ENCODE measurements at places on chromosomes 4 and X.

DNA sequence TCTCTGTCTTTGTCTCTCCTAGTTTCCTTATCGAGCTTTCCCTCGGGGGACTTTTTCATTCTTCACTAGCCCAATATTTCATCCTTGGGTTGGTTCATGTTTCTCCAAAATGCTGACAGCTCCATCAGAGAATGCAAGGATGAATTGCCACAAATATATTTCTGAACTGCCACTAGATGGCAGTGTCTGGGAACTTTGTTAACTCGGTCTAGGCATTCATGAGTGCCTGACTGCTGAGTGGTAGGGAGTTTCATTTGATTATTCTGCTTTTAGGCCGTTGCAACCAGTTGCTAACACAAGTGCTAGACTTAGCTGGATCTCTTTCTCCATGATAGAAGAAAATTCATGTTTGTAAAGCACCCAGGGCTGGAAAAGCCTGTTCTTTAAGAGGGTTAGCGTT lies 73.5 kb upstream of the RAP2C start:
- peak; percentile 15 for DNase-seq

- DNase-seq: no peak
Observed at GRCh38 chr4:14254252-14254651, 626.7 kb upstream of the BOD1L1 start.

GRCh38 chrX:85288992-85289723 lies 45.4 kb downstream of the ZNF711 start:
- no peak for DNase-seq

GRCh38 chr4:77352192-77352591 lies 195.2 kb downstream of the CCNG2 start:
- DNase-seq: no peak

GRCh38 chr4:66572949-66573348 lies 902.7 kb upstream of the EPHA5 start:
- no peak for DNase-seq

DNA sequence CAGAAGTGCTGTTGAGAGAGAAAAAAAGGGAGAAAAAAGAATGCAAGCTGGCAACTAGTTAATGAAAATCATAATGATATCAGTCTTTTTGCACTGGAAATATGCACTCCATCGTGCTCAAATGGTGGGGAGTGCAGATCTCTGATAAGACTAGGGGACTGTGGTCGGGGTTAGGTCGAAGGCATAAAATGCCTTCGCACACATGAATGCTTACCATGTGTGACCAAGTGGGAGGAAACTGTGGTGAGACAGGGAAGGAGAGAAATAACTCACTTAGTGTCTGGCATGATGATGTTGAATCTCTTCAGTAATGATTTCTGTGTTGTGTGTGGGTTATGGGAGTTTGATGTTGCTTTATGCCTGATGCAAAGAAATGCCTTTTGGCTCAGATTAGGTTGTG lies 358.9 kb downstream of the FBXO8 start:
- DNase-seq: no peak

- no peak for DNase-seq
Observed at GRCh38 chrX:54786967-54787366, 11.1 kb downstream of the ITIH6 start.

GRCh38 chrX:51421972-51422597 lies 74.3 kb downstream of the NUDT11 start:
- no peak for DNase-seq

GRCh38 chr4:35933901-35934300 lies 310.4 kb downstream of the ARAP2 start:
- no peak for DNase-seq

DNA sequence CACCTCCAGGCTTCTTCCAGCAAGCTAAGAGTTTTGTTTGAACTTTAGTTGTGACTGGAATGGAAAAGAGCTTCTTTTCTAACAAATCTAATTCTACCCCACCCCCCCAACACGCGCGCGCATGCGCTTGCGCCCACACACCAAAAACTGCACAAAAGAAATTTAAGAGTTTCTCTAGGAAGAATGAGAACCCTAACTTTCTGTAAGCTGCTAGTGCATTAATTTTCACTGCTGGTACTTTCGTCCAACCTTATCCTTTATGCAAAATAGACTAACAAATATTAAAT lies 9.0 kb upstream of the INTU start:
- no peak for DNase-seq

DNA sequence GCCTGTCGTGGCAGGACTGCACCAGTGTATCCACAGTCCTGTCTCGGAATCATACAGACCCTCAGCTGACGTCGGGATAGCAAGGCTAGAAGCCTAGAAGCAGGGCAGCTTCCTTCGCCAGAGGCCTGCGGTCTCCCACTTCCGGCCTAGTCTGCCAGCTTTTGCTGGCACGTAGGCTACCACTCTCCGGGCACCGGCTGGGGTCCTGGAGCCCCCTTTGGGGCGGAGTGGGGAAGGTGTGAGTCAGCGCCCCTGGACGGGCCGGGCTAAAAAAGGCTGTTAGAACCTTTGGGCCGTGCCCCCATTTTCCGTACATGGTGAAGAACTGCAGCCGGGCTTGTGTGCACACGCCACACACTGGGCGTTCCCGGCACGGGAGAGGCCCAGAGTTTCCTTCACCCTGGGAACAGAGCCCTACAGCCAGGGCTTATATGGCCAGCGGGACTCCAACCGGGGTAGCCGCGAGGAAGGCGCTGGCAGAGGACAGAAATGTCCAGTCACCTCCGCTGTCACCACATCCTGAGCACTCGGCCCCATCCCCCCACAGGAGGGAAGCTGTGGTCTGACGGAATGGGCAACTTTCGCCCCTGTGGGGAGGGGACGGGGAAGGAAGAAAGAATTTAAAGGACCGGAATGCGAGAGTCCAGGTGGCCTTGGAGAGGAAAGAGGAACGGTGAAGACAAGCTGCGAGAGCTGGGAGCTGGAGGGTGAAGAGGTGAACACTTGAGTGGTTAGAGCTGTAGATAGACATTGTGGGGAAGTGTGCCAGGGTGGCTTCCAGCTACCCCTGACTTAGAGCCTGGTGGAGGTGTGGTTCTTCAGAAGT lies 4.6 kb downstream of the MAGIX start:
- no peak for DNase-seq

DNA sequence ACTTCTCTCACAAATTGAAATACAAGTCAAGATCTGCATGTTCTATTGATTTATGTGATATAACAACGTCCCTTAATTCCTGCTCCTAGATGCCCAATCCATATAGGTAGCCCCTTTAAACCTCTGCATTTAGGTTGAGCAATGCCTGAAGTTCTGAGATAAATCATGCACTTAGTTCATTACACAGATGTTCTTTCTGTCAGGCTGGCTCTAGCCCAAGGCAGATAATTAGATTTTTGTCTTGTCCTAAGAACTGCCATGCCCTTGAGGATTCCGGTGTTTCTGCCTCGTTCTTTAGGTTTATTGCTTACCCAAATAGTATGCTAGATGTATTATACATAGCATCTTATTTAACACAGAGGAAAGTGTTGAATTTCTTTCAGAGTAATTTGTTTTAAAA lies 143.1 kb downstream of the TRAM1L1 start:
- no peak for DNase-seq

GRCh38 chrX:10223781-10224180 lies 67.0 kb downstream of the CLCN4 start:
- no peak for DNase-seq

DNA sequence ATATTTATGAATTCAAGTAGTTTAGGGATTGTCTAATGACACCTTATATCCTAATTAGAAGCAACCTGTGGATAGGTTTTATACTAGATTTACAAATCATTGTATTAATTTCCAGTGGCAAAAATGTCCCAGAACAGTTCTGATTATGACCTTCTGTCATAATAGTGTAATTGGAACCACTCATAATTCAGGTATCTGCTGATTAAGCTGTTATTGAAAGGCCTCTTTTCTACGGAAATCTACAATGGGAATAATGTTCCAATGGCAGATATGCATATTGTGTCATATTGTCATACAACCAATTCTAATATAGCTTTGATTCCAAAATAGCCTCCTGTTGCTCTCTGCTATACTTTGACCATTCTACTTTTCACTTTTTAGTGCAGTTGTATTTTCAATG lies 19.0 kb downstream of the MMRN1 start:
- DNase-seq: no peak

- no peak for DNase-seq
Observed at GRCh38 chr4:98150092-98150761, 7.0 kb upstream of the STPG2 start.

DNA sequence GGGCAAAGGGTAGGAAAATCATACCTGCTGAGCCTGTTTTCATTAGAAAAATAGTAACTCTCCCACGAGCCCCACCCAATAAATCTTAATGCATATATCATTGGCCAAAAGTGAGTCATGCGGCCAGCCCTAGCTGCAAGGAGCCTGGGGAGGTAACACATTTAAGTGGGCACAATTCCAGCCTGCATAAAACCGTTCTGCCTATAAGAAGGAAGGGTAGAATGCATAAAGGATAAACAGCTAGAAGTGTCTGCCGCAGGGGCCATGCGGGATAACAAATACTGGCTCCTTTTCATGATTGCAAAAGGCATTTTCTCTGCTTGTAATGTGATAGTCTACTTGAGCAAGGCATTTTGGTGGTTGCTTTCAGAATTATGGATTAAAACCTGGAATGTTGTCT lies 37.1 kb downstream of the EFHC2 start:
- DNase-seq: peak; percentile 0

- DNase-seq: no peak
Observed at GRCh38 chrX:14546190-14546589, 16.9 kb downstream of the GLRA2 start.

- no peak for DNase-seq
Observed at GRCh38 chr4:13329963-13330362, 154.2 kb downstream of the RAB28 start.

DNA sequence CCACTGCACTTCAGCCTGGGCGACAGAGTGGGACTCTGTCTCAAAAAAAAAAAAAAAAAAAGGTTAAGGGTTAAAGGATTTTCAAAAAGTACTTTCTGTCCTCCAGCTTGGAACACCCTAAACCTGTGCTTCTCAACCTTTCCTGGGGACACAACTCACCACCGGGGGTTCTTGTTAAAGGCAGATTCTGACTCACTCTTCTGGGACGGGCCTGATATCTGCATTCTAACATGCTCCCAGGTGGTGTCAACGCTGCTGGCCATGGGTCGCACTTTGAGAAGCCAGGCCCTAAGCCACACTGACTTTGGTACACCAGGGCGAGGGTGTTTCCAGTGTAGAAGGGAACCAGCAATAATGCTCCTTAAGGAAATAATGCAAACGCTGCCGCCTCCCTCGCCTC lies 46.1 kb downstream of the AFAP1 start:
- DNase-seq: no peak

DNA sequence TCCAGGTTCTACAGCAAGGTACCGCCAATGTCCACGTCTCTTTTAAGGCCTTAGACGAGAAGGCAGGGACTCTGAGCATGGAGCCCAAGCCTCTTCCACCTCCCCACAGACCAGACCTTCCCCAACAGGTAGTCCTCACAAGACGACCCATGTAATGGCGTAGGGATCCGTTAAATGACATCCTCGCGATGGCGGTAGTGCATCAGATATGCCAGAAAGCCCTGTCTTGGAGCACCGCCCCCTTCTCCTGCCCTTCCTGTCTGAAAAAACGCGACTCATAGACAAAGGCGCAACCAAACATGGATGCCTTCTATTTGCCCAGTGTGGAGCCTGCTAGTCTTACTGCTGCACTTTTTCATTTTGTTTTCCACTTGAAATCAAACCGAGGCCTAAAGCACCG lies 185.4 kb downstream of the OR13H1 start:
- DNase-seq: no peak

DNA sequence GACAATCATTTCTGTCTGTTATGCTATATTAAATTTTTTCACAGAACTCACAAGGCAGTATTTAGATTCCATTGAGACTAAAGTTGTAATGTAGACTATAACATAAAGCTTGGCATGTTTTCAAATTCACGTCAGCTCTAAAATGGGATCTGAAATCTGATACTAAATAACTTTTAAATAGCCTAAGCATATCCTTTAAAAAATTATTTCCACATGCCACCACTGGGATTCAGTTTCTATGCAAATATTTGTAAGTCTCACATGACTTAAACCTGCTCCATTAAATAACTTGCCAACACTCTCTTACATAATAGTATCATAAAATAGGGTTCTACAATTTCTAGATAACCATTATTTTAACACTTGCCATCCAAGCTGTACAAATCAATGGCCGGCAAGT lies 32.4 kb downstream of the KLHL8 start:
- peak; percentile 16 for DNase-seq

GRCh38 chr4:76087007-76087769 lies 12.7 kb downstream of the ART3 start:
- peak; percentile 7 for DNase-seq

DNA sequence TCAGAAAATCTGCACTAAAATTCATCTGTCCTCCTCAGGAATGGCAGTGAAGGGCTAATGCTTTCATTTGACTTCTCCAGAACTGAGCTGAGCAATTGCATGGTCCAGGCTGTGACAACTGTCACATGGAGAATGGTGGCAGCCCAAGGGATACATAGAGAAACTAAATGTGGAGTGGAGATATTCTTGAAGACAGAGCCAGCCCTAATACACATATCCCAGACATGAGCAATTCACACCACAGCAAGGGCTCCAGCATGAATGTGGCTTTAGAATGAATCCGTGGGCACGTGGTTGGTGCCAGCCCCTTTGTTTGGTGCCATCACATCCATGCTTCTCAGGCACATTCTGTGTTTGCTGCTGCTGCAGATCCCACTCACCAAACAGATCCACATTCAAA lies 121.6 kb upstream of the MXRA5 start:
- DNase-seq: no peak

- DNase-seq: no peak
Observed at GRCh38 chrX:123675154-123675553, 57.7 kb downstream of the THOC2 start.

DNA sequence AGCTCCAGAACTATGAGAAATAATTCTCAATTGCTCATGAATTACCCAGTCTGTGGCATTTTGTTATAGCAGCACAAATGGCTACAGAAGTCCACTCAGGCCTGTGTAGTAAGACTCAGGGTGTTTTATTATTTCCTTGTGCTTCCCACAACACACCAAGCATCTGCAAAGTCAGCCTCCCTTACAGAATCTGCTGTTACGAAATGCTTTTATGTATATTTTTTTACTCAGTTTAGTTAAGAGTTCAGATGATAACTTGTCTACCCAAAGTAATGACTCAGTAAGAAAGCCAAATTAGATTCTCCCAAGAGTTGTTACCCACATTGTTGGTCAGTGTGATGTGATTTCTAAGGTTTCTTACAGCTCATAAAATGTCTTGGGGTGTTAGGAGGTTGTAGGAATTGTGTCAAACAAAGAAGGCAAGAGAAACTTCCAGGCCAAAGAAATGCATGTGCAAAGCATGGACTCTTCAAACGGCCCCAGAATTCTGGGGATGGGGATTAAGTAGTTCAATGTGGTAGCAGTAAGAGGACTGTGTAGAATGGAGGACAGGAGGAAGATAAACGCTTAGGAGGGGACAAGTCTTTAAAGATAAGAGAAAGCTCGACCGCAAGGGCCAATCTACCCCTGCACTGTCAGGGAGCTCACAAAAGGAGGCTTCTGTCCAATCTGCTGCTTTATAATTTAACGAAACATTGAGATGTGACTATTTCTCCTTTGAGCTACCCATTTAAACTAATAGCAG lies 35.4 kb upstream of the TMEM184C start:
- DNase-seq: peak; percentile 61

DNA sequence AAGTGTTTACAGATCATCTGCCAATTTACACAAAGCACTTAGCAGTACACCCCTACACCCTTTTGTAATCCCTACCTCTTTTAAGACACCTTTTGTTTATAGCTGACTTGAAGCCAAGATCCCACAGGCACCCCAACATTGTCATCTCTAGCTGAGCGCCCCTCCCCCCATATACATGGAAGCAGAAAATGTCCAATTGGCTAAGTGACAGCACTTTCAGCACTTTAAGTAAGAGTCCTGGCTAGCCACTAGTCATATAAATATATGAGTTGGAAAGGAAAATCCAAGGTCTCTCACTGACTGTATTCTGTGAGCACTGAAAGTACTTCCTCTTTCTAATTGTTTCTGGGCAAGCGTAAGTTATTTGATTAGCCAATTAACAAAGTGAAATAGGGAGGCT lies 108.2 kb downstream of the NSUN7 start:
- no peak for DNase-seq

Data from AG04450 (cell line).